ENCODE measurements at places on chromosomes 12 and 14. TPM values are rescaled to one million over a fixed set of nuclear protein-coding genes. Genes with fewer than 3 reads are reported as not detected.

DNA sequence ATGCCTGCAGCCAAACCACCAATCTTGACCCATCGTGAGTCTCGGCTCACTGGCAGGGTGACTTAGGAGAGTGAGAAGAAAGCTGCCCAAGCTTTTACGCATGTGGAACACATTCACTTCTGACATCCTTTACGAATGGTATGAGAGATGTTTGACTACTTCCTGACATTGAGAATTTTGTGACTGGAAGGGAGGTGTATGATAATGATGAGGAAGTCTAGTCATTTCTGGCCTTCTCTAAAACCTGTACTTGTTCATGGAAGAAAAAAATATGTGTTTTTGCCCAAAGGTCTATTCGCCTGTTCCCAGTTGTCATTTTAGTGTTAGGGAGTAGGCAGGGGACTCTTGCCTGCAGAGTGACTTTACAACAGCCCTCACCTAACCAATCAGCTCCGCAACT is 227.2 kb upstream of the ATP2B1 start:
- H3K4me3 ChIP-seq, result no peak overlapping the region
- H3K36me3 ChIP-seq, result no peaks in the 10 kb centered on the region
- H3K4me1 ChIP-seq, result no peaks in the 10 kb centered on the region
- H3K27me3 ChIP-seq, result no peaks in the 10 kb centered on the region
- no peak for DNase-seq

DNA sequence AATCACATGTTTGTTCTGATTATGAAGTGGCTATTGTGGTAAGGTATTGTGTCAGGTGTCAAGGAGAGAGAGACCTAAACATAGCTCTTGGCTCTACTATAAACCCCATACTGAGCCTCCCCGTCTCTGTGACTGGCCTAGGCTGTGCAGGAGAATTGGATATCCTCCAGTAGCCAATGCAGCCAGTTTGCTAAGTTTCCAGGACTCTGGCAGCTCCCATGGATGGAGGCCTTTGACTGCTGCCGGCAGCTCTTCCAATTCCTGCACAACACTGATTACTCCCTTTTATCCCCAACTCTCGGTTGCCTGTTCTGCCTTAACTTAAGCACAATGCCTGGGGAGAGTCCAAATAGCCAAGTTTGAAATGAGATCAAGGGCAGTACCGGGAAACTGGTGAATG is 59.3 kb downstream of the ABCC9 start:
- H3K36me3 ChIP-seq, result no peaks in the 10 kb centered on the region
- peaks cover 9% of the 10 kb centered on the region for H3K4me1 ChIP-seq
- peak overlapping the region; percentile 64 for H3K27ac ChIP-seq
- peak; percentile 67 for DNase-seq
- no peaks in the 10 kb centered on the region for H3K27me3 ChIP-seq
- no peak overlapping the region for H3K4me3 ChIP-seq

DNA sequence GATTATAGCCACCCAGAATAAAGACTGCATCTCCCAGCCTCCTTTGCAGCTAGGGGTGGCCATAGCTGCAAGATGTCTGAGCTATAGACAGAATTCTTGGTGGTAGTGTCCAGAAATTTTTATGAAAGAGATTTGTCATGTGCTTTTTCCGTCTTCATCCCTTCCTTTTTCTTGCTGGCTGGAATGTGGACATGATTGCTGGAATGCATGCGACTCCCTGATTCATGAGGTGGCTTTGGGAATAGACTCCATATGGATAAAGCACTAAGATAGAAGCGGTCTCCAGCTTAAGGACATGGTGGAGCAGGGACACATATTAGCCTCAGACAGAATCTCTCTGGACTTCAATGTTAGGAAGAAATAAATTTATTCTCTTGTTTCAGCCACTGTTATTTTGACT is 10.0 kb upstream of the HSPB8 start:
- H3K36me3 ChIP-seq, result no peaks in the 10 kb centered on the region
- H3K4me1 ChIP-seq, result no peaks in the 10 kb centered on the region
- no peaks in the 10 kb centered on the region for H3K27me3 ChIP-seq
- DNase-seq, result no peak
- no peak overlapping the region for H3K27ac ChIP-seq

DNA sequence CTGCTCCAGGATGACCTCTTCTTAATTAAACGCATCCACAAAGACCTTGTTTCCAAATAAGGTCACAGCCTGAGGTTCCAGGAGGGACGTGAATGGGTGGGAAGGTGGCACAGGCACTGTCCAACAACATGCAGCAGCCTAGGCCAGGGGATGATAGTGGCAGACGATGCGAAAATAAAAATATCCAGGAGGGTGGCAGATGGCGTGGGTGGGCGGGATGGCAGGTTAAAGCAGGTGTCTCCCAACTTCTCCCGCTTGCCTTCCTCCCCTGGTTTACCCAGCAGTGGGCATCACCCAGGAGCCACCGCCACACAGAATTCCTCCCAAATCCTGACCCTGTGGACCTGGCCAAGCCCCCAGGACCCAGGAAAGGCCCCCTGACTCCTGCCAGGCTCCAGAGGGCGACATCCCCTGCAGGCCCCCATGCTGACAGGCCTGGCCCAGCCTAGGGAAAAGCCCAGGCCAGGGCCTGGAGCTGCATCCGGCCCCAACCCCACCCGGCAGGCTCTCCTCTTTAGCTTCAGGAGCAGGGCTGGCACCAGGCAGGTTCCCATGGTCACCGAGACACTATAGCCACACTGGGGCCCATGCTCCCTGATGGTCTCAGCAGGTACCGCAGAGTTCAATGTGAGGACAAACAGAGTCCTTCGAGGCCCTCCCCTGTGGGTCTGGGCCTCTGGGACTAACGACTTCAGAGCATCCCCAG is 9.7 kb downstream of the NCOR2 start:
- H3K36me3 ChIP-seq, result peaks cover 14% of the 10 kb centered on the region
- DNase-seq, result no peak
- no peak overlapping the region for H3K4me3 ChIP-seq

DNA sequence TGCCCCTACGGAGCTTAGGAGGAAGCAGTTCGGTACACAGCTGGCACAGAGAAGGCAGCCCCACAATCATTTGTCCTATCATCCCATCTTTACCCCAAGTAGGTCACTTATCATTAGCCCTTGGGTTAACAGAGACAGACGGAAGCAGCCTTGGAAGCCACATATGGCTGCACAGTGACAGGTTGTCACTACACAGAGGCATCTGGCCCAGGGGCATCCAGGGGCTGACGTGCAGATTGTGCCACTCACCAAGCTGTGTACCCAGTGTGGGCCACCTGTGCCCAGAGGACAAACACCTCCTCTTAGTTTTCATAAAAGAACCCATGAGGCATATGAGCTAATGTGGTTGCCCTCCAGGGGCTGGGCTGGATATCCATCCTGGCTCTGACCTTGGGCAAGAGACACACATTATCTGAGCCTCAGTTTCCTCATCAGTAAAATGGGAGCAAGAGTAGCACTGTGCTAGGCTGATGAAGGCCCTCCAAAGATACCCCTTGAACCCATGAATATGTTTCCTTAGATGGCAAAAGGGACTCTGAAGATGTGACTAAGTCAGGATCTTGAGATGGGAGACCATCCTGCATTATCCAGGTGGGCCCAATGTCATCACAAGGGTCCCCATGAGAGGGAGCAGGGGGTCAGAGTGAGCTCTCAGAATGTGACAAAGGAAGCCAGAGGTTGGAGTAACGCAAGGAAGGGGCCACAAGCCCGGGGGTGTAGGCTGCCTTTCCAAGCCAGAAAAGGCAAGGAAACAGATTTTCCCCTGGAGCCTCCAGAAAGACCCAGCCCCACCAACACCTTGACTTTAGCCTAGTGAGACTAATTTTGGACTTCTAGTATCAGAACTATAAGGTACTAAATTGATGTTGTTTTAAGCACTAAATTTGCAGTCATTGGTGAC is 64.6 kb downstream of the C14orf132 start:
- H3K36me3 ChIP-seq, result no peaks in the 10 kb centered on the region
- H3K4me3 ChIP-seq, result no peak overlapping the region
- H3K27me3 ChIP-seq, result peaks cover 25% of the 10 kb centered on the region
- peaks cover 3% of the 10 kb centered on the region for H3K4me1 ChIP-seq

DNA sequence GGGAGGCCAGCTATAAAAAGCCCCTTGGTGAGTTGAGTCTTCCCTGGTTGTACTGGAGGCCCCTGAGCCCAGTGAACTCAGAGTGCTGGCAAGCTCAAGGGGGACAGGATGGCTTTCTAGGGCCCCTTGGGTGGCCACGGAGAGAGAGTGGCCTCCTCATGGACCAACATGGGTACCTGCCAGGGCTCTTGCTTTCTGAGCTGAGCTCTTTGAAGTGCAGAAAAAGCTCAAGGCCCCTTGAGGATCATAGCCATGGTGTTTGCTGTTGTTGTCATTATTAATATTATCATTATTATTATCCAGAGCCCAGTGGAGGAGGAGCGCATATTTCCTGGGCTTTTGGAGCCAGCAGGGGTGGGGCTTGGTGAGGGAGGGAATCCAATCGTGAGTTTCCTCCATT is 6.7 kb downstream of the RNFT2 start:
- no peak overlapping the region for H3K27ac ChIP-seq
- H3K4me3 ChIP-seq, result no peak overlapping the region
- no peaks in the 10 kb centered on the region for H3K4me1 ChIP-seq
- no peaks in the 10 kb centered on the region for H3K27me3 ChIP-seq

GRCh38 chr14:40009771-40010170 is 577.5 kb upstream of the FBXO33 start:
- H3K4me3 ChIP-seq, result no peak overlapping the region
- DNase-seq, result no peak
- H3K4me1 ChIP-seq, result no peaks in the 10 kb centered on the region
- H3K27ac ChIP-seq, result no peak overlapping the region
- no peaks in the 10 kb centered on the region for H3K36me3 ChIP-seq

DNA sequence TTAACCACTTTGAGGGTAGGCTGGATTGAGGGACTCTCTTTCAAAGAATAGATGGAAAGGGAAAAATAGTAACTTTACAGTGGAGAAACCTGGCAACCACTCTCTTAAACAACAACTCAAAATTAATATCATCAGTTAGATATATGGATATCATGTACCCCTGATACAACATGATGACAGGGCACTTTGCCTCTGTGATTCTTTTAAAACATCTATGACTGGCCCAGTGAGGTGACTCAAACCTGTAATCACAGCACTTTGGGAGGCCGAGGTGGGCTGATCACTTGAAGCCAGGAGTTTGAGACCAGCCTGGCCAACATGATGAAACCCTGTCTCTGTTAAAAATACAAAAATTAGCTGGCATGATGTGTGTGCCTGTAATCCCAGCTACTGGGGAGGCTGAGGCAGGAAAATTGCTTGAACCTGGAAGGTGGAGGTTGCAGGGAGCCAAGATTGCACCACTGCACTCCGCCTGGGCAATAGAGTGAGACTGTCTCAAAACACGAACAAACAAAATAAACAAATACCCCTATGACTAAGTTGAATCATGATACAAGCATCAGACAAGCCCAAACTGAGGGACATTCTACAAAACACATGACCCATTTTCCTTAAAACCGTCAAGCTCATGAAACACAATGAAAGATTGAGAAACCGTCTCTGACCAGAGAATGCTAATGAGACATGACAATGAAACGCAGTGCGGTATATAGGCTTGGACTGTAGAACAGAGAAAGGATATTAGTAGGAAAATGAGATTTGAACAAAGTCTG is 26.4 kb upstream of the SLC7A8 start:
- H3K27me3 ChIP-seq, result no peaks in the 10 kb centered on the region
- H3K4me3 ChIP-seq, result no peak overlapping the region
- H3K4me1 ChIP-seq, result no peaks in the 10 kb centered on the region
- no peak for DNase-seq

Gene KLHL33
- 0.38 TPM for total RNA-seq

Gene OVCH1
- not detected for total RNA-seq
